ENCODE measurements at places on chromosomes 3 and 15. TPM values are rescaled to one million over a fixed set of nuclear protein-coding genes. Genes with fewer than 3 reads are reported as not detected.

Gene ZNF620
- total RNA-seq, result 4.2 TPM

Gene DLL4
- 6.0 TPM for total RNA-seq

Gene CCDC33
- not detected for total RNA-seq

Gene CTXN2
- not detected for total RNA-seq

GRCh38 chr15:78061963-78062427, 15.5 kb downstream of the TBC1D2B start:
- H3K4me1 ChIP-seq, result peaks cover 79% of the 10 kb centered on the region
- H3K36me3 ChIP-seq, result no peaks in the 10 kb centered on the region
- no peaks in the 10 kb centered on the region for H3K27me3 ChIP-seq
- DNase-seq, result no peak

GRCh38 chr3:10766049-10766705, 49.9 kb upstream of the SLC6A11 start:
- no peak overlapping the region for H3K4me3 ChIP-seq
- H3K27me3 ChIP-seq, result peaks cover 11% of the 10 kb centered on the region
- H3K4me1 ChIP-seq, result no peaks in the 10 kb centered on the region
- no peak overlapping the region for H3K27ac ChIP-seq

DNA sequence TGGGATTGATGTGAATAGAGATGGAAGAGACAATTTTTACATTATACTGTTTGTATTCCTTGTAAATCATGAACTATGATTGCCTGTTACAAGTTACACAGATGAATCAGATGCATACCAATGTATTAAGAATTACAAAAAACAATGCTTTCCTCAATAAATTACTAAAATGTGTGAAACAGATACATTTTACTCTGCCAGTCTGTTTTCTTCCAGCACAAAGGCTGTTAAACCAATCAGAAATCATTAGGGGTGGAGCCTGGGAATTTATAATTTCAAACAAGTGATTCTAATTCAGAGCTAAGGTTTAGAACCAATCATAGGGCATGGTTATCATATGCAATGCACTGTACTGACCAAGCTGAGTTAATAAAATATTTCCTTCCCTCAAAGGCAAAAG, 21.8 kb upstream of the ANKRD28 start:
- no peak overlapping the region for H3K27ac ChIP-seq
- no peak overlapping the region for H3K4me3 ChIP-seq
- H3K27me3 ChIP-seq, result no peaks in the 10 kb centered on the region

Gene KNL1
- total RNA-seq, result 0.33 TPM

DNA sequence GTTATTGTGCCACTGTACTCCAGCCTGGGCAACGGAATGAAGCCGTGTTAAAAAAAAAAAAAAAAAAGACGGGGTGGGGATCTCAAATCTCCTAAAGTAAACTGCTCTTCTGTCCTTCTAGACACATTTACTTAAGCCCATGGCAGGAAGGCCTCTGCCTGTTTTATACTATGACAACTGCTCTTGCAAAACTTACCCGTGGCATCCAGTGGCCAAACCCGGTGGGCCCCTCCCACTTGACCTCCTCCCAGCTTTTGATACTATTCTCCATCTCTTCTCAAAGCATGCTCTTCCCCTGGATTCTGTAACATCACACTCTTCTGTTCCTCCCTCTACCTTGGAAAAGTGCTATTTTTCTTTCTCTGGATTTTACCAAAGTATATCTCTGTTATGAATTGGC, 112.2 kb downstream of the RFTN1 start:
- no peak overlapping the region for H3K4me3 ChIP-seq
- DNase-seq, result no peak
- H3K27me3 ChIP-seq, result no peaks in the 10 kb centered on the region
- peaks cover 8% of the 10 kb centered on the region for H3K4me1 ChIP-seq

Gene ADGRG7
- not detected for total RNA-seq

DNA sequence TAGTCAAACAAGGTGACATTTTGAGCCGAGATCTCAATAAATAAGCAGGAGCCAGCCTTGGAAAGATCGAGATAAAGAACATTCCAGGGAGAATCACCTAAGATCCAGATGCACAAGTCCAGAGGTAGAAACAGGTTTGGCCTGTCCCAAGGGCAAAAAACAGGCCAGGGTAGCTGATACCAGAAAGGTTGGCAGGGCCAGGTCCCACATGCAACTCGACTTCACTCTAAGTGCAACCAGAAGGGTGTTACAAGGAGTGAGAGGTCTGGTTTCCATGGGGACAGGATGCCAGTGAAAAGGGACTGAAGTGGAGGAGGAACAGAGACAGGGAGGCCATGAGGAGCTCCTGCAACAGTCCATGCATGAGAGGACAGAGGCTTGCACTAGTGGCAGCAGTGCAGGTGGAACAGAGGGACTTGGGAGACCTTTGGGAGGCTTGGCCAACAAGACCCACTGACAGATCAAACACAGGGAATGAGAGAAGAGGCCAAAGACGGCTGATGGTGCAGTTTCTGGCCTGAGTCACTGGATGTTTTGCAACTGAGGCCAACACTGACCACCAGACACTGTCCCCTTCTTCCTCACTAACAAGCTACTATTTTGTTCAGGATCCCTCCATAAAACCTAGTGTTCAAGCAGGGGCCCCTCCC, 5.2 kb downstream of the TPRA1 start:
- no peak for DNase-seq
- H3K4me3 ChIP-seq, result no peak overlapping the region
- no peaks in the 10 kb centered on the region for H3K36me3 ChIP-seq
- H3K4me1 ChIP-seq, result peaks cover 23% of the 10 kb centered on the region
- no peak overlapping the region for H3K27ac ChIP-seq

DNA sequence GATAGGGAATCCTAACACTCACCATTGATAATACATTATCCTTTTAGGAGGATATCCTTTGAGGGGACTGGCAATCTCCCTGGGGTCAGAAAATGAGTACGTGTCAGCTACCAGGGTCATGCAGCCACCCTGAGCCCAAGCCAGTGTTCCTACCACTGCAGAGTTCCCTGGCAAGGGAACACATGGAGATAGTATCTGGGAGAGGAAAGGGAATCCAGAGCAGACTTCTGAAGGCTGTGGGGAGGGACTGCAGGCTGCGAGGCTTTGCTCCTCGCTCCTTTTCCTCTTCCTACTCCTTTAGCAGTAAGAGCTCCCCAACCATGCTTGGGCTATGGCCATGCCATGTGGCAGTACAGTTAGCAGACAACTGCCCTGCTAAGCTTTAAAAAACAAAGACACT, 62.9 kb upstream of the TJP1 start:
- no peak overlapping the region for H3K4me3 ChIP-seq
- no peak for DNase-seq
- no peaks in the 10 kb centered on the region for H3K27me3 ChIP-seq
- H3K27ac ChIP-seq, result no peak overlapping the region
- peaks cover 6% of the 10 kb centered on the region for H3K4me1 ChIP-seq
- no peaks in the 10 kb centered on the region for H3K36me3 ChIP-seq

GRCh38 chr3:151328298-151328995, 902 bp downstream of the P2RY13 start:
- no peak overlapping the region for H3K4me3 ChIP-seq
- DNase-seq, result no peak
- no peaks in the 10 kb centered on the region for H3K27me3 ChIP-seq
- no peaks in the 10 kb centered on the region for H3K4me1 ChIP-seq

GRCh38 chr15:40088929-40089755, 19.5 kb downstream of the BMF start:
- H3K27me3 ChIP-seq, result no peaks in the 10 kb centered on the region
- peaks cover 54% of the 10 kb centered on the region for H3K4me1 ChIP-seq
- peak overlapping the region; percentile 35 for H3K27ac ChIP-seq
- H3K36me3 ChIP-seq, result no peaks in the 10 kb centered on the region
- no peak overlapping the region for H3K4me3 ChIP-seq

DNA sequence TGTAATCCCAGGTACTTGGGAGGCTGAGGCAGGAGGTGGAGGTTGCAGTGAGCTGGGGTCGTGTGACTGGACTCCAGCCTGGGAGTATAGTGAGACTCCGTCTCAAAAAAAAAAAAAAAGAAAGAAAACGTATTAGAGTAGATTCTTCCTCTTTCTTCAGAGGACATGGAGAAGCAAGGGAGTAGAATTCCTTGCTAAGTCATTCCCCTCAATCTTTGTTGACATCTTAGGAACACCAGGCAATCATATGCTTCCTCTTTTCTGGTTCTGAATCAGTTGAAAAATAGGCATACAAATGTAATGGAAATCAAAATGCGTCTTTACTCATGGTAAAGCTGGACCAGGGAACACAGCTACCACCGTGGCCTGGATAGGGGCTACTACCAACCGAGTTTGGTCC, 38.3 kb upstream of the ATOSA start:
- H3K36me3 ChIP-seq, result no peaks in the 10 kb centered on the region
- no peak overlapping the region for H3K27ac ChIP-seq
- no peaks in the 10 kb centered on the region for H3K4me1 ChIP-seq
- no peaks in the 10 kb centered on the region for H3K27me3 ChIP-seq

DNA sequence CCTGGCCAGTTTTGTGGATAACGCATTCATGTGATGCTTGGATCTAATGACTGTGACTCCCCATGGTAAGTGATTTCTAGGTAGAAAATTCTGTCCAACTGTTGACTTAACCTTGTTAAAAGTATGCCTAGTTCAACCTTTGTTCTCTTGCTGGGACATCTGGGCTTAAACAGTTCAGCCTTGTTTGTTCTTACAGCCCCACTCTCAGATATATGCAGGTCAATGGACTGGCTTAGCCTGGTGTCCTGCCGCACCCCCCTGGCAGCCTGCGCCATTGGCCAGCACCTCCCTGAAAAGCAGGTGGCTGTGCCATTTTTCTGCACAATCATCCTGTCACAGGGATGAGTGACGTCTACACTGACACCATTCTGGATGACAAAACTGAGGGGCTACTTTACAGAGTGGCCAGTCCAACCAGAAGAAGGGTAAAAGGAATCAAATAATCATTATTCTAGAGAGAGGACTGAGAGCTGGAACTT, 244.7 kb upstream of the ONECUT1 start:
- H3K36me3 ChIP-seq, result no peaks in the 10 kb centered on the region
- no peak overlapping the region for H3K27ac ChIP-seq
- no peak for DNase-seq
- no peaks in the 10 kb centered on the region for H3K27me3 ChIP-seq
- H3K4me1 ChIP-seq, result no peaks in the 10 kb centered on the region
- H3K4me3 ChIP-seq, result no peak overlapping the region

DNA sequence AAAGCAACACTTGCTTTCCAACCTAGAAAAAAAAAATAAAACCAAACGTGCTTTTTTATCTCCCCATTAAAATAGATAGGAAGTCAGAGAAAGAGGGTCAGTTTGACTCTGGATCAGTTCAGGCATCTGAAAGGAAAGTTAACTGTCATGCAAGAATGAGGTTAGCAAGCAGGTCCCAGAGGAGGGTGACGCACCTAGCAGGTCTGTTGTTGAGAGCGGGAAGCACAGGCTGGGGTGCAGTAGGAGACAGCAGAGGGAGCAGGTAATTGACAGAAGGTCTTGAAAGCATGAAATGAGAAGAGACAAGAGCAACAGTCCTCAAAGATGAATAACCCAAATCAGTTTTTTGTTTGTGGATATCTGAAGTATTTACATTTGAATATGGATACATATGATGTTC, 82.5 kb downstream of the ANO10 start:
- H3K36me3 ChIP-seq, result no peaks in the 10 kb centered on the region
- H3K4me3 ChIP-seq, result no peak overlapping the region
- no peaks in the 10 kb centered on the region for H3K27me3 ChIP-seq
- H3K4me1 ChIP-seq, result no peaks in the 10 kb centered on the region
- DNase-seq, result no peak
- H3K27ac ChIP-seq, result no peak overlapping the region

DNA sequence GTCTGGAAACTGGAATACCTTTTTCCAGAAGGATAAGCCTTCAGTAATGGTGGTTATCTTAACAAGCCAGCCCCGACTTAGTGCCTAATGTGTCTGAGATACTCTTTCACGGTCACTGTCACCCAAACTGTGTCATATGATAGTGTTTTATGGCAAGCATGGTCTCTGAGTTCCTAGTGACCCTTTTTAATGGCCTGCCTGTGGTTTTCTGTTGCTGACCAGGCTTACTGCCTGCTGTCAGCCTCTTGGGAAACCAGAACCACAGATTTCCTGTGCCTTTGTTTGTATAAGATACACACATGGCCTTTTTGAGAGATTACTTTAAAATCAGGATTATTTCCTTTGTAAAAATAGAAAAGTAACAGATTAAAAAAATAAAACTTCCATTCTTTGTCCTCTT, 22.4 kb downstream of the HPS3 start:
- DNase-seq, result no peak
- H3K27me3 ChIP-seq, result no peaks in the 10 kb centered on the region
- no peak overlapping the region for H3K4me3 ChIP-seq
- peaks cover 6% of the 10 kb centered on the region for H3K4me1 ChIP-seq
- H3K27ac ChIP-seq, result peak overlapping the region; percentile 4
- H3K36me3 ChIP-seq, result peaks cover 9% of the 10 kb centered on the region

DNA sequence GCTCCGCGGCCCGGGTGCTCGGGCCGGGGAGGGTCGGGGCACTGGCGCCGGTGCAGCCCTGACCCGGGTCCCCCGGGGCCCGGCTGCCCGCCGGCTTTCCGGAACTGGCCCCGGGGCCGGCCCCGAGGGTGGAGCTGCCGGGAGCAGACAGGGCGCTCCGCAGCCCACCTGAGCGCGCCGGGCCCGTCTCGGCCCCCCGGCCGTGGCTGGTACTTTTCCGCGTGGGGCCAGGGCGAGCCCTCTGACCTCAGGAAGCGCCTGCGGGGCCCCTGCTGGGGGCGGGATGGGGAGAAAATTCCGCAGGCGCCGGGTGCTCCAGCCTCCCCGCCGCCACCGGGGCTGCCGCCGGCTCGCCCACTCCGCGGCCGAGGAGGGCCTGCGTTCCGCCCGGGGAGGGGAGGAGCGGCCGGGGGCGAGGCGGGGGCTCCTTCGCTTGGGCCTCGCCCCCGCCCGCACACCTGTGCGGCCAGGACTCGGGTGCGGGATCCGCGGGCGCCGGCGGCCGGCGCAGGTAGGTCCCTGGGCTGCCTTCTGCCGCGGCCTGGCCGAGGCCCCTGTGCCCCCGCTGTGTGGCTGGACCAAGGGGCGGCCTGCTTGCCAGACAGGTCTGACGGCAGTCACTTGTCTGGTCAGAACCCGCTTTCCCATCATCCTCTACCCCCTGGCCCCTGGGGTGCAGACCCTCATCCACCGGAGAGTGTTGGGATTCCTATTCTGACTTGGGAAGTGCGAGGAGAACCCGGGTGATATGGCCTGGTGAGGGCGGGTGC, 3.5 kb downstream of the FURIN start:
- no peaks in the 10 kb centered on the region for H3K27me3 ChIP-seq
- H3K4me3 ChIP-seq, result peak overlapping the region; percentile 78
- no peaks in the 10 kb centered on the region for H3K36me3 ChIP-seq

Gene NANOGP8
- not detected for total RNA-seq

DNA sequence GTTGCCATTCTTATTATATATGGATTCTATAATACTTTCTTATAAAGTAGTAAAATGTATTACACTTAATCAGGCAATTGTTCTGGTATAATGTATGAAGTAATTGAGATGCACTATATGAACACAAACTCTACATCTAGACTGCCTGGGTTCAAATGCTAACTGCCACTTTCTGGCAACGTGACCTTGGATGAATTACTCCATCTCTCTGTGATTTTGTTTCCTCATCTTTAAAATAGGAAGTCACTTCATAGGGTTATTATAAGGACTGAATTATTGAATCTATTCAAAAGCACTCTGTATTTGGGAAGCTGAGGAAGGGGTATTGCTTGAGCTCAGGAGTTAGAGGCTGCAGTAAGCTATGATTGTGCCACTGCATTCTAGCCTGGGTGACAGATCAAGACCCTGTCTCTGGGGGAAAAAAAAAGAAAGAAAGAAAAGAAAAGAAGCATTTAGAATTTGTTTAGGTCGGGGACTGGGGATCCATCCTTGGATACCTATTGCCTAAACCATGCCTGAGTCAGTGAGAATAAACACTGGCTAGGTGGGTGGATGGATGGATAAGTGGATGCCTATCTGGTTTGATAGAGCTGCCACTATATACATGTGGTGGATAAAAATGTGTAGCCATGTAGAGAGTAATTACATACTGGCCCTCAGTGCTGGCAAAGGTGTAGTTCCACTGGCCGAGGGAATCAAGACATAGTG, 2.5 kb downstream of the TM4SF1 start:
- no peaks in the 10 kb centered on the region for H3K36me3 ChIP-seq
- no peak for DNase-seq
- peaks cover 22% of the 10 kb centered on the region for H3K4me1 ChIP-seq

Measured in gastrocnemius medialis (tissue), 4 donors.